Effector memory CD8-positive, alpha-beta T cell (primary cell): ENCODE measurements at places on chromosomes 7 and 10.

DNA sequence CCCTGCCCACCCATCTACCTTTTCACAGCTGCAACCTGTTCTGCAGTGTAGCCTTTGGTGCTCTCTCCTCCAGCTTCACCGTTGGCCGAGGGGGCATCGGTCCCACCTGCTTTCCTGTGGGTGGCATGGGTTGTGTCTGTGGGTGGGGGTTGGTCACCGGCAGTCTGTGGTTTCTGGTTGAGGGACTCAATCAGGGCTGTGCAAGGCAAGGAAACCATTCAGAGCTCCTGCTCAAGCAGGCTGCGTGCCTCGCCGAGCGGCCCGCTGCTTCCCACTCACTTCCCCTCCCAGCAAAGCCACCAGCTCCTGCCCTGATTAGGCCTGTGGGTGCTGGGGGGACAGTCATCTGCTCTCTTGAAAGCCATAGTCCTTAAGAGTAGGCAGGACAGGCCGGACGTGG lies 9.8 kb downstream of the DNAJB12 start:
- H3K27ac ChIP-seq = peak overlapping the region; percentile 65
- DNase-seq = no peak
- no peaks in the 10 kb centered on the region for H3K27me3 ChIP-seq
- peaks cover 23% of the 10 kb centered on the region for H3K4me1 ChIP-seq
- no peak overlapping the region for H3K4me3 ChIP-seq

GRCh38 chr10:132737390-132738048 lies 48.4 kb downstream of the NKX6-2 start:
- no peak overlapping the region for H3K4me3 ChIP-seq
- no peaks in the 10 kb centered on the region for H3K4me1 ChIP-seq
- DNase-seq = no peak

GRCh38 chr10:124685261-124685660 lies 58.9 kb downstream of the FAM53B start:
- no peak for DNase-seq
- H3K27me3 ChIP-seq = no peaks in the 10 kb centered on the region
- H3K27ac ChIP-seq = peak overlapping the region; percentile 88
- peaks cover 42% of the 10 kb centered on the region for H3K36me3 ChIP-seq
- H3K4me1 ChIP-seq = peaks cover 67% of the 10 kb centered on the region
- H3K4me3 ChIP-seq = peak overlapping the region; percentile 61

DNA sequence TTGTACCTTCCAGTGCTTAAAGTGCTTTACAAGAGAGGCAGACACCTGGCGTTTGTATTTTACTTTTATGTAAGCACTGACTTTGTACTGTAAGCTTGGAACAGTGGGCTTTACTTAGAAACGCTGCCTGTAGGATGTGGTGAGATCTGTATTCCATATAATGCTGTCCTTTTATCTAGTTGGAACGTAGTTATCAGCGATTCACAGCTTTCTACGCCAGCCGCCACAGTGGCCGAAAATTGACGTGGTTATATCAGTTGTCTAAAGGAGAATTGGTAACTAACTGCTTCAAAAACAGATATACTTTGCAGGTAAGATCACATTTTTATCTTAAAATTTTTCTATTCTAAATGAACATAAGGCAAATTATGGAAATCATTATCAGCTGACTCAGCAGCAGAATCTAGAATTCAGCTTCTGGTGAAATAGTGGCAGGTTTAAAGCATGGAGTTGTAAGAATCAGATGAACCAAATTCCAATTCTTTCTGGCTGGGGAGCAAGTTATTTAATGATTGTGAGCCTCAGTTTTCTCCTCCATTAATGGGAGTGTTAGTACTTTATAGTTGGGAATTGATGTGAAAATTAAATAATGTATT lies 91.5 kb downstream of the CUL1 start:
- no peak for DNase-seq
- no peak overlapping the region for H3K27ac ChIP-seq
- no peak overlapping the region for H3K4me3 ChIP-seq
- H3K27me3 ChIP-seq = no peaks in the 10 kb centered on the region
- peaks cover 69% of the 10 kb centered on the region for H3K36me3 ChIP-seq

DNA sequence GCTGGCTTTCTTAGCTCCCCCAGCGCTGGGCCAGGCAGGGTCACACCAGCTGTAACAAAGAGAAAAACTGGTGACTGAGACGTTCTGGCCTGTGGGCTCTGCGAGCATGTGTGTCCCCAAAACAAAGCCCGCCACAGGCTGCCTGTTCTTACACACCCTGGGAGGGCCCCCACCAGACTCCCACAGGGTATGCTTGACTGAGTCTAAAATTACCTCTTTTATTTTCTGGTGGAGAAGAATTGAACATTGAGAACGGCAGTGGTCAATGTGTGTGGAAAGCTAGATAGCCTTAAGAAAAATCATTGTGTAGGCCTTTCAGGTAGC lies 808 bp downstream of the C10orf71 start:
- H3K27me3 ChIP-seq = no peaks in the 10 kb centered on the region
- H3K4me1 ChIP-seq = peaks cover 10% of the 10 kb centered on the region
- no peak overlapping the region for H3K27ac ChIP-seq
- H3K4me3 ChIP-seq = no peak overlapping the region

DNA sequence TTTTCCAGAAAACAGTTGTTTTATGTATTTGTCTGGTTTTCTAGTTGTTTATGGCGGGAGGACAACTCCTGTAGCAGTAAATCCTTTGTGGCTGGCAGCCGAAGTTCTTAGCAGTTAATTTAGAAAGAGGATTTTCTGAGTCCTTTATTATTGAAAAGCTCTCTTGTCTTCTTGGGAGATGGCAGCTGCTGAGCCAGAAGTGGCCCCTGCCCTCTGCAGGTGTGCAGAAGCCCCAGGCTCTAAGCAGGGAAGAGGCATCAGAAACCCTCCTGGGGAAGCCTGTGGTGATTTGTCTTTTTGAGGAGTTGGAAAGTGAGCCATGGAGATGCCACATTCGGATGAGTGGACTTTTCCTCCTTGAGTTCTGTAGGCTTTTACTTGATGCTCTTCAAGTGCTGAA lies 106.3 kb downstream of the GLRX3 start:
- H3K4me1 ChIP-seq = peaks cover 23% of the 10 kb centered on the region
- no peak for DNase-seq
- no peak overlapping the region for H3K27ac ChIP-seq
- peak overlapping the region; percentile 7 for H3K4me3 ChIP-seq
- peaks cover 48% of the 10 kb centered on the region for H3K27me3 ChIP-seq

DNA sequence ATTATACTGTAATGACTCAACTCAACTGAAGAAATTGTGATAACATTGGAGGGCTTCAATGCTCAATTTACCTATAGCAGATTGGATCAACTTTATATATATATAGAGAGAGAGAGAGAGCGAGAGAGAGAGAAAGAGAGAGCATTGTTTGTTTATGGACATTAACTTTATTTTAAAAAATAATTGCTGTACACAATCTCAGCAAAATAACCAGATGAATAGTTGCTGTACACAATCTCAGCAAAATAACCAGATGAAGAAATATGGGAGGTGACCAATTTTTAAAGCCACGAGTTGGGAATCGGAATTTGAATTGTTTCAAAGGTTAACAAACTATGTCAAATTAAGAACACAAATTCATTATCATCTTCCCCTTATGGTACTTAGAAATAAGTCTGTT lies 319.9 kb downstream of the NXPH1 start:
- no peaks in the 10 kb centered on the region for H3K27me3 ChIP-seq
- no peak overlapping the region for H3K4me3 ChIP-seq
- H3K36me3 ChIP-seq = no peaks in the 10 kb centered on the region
- no peak overlapping the region for H3K27ac ChIP-seq
- no peaks in the 10 kb centered on the region for H3K4me1 ChIP-seq

- no peaks in the 10 kb centered on the region for H3K4me1 ChIP-seq
- no peak for DNase-seq
- no peak overlapping the region for H3K4me3 ChIP-seq
- no peak overlapping the region for H3K27ac ChIP-seq
Measured at GRCh38 chr10:121644501-121644900, 46.3 kb upstream of the FGFR2 start.

- H3K4me1 ChIP-seq = peaks cover 2% of the 10 kb centered on the region
- H3K36me3 ChIP-seq = no peaks in the 10 kb centered on the region
- H3K4me3 ChIP-seq = no peak overlapping the region
Measured at GRCh38 chr10:89262086-89263051, 10.8 kb upstream of the LIPA start.

DNA sequence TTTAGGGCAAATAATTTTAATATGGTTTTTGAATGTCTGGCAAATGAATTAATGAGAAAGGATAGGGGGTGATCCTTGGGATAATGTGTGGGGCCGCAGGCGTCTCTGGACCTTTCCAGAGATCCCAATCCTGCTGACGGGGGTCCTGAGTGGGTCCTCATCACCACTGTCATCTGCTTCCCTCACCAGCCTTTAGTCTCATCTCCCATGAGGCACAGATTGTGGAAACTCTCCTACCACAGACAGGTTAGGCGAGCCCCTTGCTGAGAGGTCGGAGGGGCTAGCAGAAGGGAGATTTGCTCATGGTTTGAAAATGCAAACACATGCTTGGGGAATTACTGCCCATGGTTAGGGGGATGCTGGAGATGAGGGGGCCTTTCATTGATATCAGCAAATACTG lies 484.6 kb downstream of the RPS24 start:
- H3K27ac ChIP-seq = no peak overlapping the region
- H3K4me3 ChIP-seq = no peak overlapping the region
- no peaks in the 10 kb centered on the region for H3K4me1 ChIP-seq
- DNase-seq = no peak
- H3K36me3 ChIP-seq = no peaks in the 10 kb centered on the region
